CD4-positive, alpha-beta T cell treated with Interleukin-17A for 1 hour (primary cell): ENCODE measurements at places on chromosomes 6 and 20.

DNA sequence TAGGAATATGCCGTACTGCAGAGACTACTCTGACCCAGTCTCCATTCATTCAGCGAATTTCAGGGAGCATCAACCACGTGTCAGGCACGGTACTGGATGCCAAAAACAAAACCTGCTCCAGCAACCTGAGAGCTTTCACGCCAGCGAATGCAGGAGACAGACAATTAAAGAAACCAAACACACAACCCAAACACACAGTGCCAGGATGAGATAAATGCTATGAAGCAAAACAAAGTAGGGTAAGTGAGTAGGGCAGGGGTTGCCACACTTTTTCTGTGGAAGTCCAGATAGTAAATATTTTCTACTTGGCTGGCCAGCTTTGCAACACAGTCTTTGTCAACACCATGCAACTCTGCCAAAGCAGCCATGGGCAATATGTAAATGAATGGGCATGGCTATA is 10.0 kb downstream of the MOCS1 start:
- DNase-seq: no peak

DNA sequence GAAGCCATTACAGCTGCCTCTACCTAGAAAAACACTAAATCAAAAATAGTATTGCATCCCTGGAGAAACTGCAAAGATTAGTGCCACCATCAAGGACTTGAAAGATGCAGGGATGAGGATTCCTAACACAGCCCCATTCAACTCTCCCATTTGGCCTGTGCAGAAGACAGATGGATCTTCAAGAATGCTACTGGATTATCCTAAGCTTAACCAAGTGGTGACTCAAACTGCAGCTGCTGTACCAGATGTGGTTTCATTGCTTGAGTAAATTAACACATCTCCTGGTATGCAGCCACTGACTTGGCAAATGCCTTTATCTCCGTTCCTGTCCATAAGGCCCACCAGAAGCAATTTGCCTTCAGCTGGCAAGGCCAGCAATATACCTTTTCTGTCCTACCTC is 117.4 kb downstream of the TBC1D32 start:
- no peak for DNase-seq

DNA sequence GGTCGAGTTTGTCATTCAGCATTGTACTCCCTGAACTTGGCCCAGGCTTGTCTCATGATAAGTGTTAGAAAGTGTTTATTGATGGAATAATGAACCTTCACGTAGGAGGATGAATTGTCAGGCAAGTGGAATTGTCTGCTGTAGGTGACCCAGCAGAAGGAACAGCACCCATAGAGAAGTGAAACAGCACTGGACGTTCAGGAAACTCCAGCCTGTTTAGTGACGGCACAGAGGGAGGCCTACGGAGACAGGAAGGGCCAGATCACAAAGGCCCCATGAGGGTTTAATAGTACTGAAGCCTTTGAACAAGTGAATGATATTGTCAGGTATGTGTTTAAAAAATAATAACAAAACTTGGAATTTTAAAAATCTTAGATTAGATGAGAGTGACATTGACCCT is 2.9 kb downstream of the STX11 start:
- no peak for DNase-seq

GRCh38 chr20:8616792-8617191 is 452.1 kb upstream of the PLCB4 start:
- DNase-seq: no peak

DNA sequence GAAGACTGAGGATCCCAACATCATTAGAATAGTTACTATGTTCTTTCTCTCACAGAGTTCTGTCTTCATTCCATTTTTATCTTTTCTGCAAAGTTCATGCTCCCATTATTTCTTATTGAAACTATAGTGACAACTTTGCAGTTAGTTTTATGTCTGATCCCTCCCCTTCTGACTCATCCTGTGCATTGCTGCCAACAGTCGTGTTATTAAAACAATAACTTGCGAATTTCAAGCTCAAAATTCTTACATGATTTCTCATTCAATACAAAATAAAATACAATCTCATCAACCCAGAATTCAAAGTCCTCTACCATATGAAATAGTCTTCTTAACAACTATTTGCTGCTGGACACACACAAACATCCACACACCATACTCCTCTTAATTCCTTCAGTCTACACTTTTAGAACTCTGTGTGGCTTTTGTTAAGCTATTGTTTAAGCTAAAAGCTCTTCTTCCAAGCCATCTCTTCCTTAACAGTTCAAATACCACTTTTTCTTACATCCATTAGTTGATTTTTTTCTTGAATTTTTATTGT is 261.4 kb upstream of the IRAK1BP1 start:
- DNase-seq: no peak

- DNase-seq: no peak
Measured at GRCh38 chr6:125859727-125860126, 69.0 kb downstream of the NCOA7 start.

GRCh38 chr20:46951840-46952497 is 57.3 kb downstream of the EYA2 start:
- no peak for DNase-seq

DNA sequence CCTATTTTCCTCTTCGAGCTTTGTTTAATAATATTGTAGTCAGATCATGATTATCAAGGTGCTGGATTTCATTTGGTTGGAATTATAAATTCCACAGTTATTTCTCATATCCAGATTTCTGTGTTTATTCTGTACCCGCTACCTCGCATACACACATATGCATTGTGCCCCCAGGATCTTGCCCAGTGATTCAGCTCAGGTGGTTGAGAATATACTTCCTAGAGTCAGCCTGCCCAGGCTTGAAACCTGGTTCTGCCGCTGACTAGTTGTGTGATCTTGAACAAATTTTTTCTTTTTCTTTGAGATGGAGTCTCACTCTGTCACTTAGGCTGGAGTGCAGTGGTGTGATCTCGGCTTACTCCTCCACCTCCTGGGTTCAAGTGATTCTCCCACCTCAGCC is 14.7 kb downstream of the GINM1 start:
- DNase-seq: no peak

DNA sequence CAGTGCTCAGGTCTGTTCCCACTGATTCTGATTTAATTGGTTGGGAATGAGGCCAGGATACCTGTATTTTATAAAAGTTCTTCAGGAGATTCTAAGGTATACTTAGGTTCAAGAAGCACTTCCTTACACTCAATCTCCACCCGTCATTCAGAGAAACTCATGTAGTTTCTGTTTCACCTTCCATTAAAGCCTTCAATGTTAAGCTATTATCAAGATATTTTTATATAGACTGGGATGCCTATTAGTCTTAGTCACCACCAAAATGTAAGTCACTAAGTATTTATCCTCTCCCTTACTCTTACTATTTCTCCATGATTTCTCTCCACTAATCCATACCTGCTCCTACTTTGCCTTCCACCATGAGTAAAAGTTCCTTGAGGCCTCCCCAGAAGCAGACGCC is 38.1 kb upstream of the GCLC start:
- DNase-seq: no peak

DNA sequence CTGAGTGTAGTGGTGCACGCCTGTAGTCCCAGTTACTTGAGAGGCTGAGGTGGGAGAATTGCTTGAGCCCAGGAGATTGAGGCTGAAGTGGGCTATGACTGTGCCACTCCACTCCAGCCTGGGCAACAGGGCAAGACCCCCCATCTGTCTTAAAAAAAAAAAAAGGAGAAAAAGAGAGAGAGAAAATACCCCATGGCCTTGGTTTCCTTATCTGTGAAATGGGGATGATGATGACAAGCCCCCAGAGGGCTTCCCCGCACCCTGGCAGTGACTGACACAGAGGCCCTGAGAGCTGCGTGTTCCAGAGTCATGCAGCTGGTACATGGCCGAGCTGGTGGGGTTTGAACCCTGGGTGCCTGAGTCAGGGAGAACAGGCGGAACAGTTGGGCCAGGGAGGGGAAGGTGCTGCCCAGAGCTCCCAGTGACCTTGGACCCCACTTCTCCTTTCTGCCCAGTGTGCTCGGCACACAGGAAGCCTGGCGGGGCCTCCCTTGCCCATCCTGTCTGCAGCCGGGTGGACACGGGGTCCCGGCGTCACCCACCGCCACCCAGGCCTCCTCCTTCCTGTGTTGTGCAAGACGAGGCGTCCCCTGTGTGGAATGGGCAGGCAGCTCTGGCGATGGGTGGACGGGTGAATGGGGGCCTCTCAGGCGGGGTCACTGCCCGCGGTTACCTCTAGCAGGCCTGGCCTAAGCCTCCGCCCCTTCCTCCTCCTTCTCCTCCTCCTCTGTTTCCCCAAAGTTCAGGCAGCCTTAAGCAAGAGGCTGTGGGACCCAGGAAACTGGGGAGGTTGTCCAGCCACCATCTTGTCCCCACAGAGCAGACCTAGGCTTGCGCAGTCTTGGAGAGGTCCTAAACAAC is 84.2 kb downstream of the CEBPB start:
- DNase-seq: peak; percentile 43

- DNase-seq: no peak
Measured at GRCh38 chr20:58697201-58697866, 4.7 kb downstream of the NPEPL1 start.
